Stimulated activated CD4-positive, alpha-beta T cell treated with anti-CD3 and anti-CD28 coated beads, Interleukin-15, amount 100 ng/mL, for 48 hours (primary cell): ENCODE measurements at places on chromosomes 11 and 22.

GRCh38 chr22:37824674-37825641 lies 1.8 kb downstream of the GALR3 start:
- no peak for DNase-seq

GRCh38 chr11:27977031-27977430 lies 130.9 kb downstream of the KIF18A start:
- DNase-seq: no peak

DNA sequence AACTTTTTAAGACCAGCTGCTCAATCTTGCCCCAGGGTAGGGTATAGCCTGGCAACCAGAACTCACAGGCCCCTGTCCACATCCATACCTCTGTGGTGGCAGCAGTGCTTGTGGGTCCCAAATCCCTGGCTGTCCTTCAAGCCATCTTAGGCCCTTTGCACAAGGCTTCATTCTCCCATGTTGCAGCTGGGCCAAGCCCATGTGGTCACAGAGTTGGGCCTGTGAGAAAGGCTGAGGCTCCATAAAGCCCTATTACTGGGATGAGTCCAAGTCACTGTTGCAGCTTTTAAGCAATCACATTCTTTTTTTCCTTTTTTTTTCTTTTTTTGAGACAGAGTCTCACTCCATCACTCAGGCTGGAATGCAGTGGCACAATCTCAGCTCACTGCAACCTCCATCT lies 47.9 kb upstream of the SLC25A1 start:
- no peak for DNase-seq

- no peak for DNase-seq
Measured at GRCh38 chr11:35330156-35330889, 89.0 kb downstream of the SLC1A2 start.

GRCh38 chr11:126723665-126724045 lies 276.9 kb downstream of the KIRREL3 start:
- no peak for DNase-seq

DNA sequence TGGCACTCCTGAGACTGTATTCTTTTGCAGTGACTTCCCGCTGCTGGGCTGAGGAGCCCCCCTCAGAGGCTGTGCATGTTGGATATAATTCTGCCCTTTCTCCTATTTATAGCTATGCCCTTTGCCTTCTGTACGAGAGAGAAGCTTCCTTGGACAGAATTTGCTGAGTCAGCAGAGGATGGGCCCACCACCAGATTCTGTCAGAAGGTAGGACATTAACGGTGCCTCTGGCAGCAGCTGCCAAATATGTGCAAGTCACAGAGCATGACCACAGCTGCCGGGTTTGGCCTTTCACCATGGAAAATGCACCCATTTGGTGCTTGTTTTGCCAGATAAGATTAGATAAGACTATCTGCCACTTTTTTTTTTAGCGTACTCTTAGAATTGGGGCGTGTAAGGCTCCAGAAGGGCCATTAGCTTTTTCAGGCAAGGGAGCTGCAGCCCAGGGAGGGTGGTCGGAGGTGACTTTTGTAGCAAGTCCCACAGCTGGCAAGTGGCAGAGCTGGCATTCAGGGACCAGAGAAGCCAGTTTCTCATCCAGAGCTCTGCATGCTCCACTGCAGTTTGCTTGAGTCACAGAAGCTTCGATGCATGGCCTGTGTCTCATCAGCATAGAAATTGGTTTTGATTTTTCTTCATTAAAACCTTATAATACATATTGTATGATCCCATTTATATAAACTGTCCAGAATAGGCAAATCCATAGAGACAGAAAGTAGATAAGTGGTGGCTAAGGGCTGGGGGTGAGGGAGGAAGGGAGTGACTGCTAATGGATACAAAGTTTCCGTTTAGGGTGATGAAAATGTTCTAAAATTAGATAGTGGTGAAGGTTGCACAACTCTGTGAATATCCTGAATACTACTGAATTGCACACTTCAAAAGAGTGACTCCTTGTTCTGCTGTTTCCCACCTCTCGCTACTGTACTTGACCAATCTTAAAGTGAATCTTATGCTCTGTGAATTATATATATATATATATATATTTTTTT lies 15.8 kb downstream of the UPB1 start:
- no peak for DNase-seq

DNA sequence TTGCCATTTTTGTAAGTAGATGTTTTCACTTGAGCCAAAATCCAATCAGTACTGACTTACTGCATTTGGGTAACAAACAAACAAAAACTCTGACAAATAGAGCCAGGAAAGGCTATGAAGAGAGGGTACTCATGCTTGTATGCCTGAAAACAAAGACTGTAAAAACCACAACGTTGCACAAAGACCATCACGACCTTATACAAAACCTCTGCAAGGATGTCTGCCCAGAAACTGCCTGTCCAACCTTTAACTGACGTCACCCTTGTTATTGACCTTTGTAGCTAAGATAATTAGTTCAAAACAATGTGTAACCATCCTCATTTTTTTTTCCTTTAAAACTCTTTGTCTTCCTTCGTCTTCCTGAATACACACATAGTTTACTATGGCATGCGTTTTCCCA lies 804 bp upstream of the CREBZF start:
- no peak for DNase-seq

GRCh38 chr11:65627202-65627601 lies 10.7 kb upstream of the SIPA1 start:
- no peak for DNase-seq

DNA sequence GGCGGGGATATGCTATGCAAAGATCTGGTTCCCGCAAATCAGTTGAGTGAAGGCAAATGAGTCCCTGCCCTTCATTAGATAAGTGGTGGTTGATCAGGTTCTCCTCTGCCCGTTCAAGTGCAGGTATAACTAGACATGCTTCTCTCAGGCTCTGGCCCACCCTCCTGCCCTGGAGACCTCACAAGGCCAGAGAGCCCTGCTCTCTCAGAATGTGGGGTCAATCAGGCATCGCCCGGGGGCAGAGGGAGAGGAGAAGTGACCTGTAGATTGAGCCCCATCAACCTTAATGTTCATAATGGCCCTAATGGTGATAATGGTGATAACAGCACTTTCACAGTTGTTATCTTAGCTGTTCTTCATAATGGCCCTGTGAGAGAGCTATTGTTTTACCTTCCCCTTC lies 224.3 kb downstream of the DSCAML1 start:
- no peak for DNase-seq

DNA sequence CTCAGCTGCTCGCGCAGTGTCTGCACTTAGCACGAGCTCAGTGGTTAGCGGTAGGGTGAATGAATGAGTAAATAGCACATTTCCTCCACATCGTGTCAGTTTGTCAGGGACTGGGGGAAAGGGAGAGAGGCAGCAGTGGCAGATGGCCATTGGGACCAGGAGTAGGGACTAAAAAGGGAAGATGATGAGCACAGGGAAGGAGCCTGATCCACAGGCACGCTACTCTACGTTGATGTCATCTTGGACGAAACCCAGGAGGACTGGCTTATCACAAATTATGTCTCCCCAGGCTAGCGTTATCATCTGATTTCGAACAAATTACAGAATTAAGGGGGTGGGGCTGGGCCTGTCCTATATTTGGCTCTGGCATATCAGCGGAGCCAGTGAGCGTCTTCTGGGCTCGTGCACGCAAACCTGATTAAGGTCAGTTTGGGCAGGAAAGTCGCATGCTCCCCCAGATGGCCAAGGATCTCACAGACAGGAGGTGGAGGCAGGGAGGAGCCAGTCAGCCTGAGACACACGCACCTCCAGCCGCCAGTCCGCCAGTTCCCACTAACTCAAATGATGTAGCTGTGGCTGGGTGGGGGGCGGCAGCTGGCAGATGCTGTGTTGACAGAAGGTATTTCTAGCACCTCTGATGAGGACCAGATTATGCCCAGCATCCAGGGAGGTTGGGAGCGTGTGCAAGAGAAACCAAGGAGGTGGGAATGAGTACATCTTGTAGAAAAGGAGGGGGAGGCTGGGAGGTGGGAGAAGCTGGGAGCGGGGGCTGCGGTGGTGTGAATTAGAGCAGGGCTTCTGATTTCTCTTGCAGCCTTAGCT lies 97.4 kb upstream of the PRDM11 start:
- no peak for DNase-seq

DNA sequence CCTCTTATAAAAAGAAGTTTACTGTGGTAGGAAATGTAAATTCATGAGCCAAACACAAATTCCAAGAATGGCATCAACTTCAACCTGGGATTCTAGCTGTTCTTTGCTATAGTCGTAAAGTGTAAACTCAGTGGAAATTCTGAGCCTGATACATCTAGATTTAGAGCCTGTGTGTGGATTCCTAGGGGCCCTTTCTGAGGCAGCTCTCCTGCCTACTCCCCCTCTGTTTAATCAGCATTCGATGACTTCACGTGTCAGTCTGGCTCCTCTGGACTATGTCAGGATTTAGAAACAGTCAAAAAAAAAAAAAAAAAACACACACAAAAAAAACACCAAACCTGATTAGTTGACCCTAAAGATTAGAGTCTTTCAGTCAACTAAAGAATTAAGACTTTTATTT lies 93.1 kb upstream of the SC5D start:
- DNase-seq: no peak

- DNase-seq: no peak
Measured at GRCh38 chr11:63609536-63609935, 4.7 kb downstream of the PLAAT3 start.

GRCh38 chr11:13440100-13440855 lies 22.7 kb downstream of the BTBD10 start:
- DNase-seq: no peak

- DNase-seq: no peak
Measured at GRCh38 chr22:23803001-23803819, 16.4 kb downstream of the SMARCB1 start.

- DNase-seq: no peak
Measured at GRCh38 chr11:9180784-9181183, 84.4 kb downstream of the DENND5A start.

GRCh38 chr11:574632-575312 lies 1.5 kb upstream of the PHRF1 start:
- no peak for DNase-seq

DNA sequence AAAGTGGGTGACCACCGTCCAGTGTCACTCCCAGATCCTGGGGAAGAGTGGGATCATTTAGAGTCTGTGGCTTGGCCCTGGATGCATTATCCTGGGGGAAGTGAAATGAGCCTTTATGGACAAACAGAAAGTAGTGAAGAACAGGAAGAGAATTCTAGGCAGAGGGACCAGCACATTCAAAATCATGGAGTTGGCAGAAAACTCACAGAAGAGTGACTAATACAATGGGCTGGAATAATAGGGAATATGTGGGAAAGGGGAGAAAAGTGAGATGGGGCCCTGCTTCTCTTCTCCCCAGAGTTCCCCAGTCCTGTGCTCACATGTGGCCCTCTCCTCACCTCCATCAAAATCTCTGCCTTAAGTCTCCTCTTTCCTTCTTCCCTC lies 84.3 kb downstream of the CCDC81 start:
- DNase-seq: no peak
